Stimulated activated CD4-positive, alpha-beta T cell treated with anti-CD3 and anti-CD28 coated beads, Interleukin-4, amount 100 ng/mL, for 24 hours (primary cell): ENCODE measurements at places on chromosomes 7 and 10.

- no peak for DNase-seq
These were observed 16.7 kb upstream of the MAP3K8 start for GRCh38 chr10:30417301-30417700.

- peak; percentile 77 for DNase-seq
These were observed 36.7 kb downstream of the PFKFB3 start for GRCh38 chr10:6239213-6239991.

GRCh38 chr10:33137356-33138005 is 179.5 kb upstream of the ITGB1 start:
- DNase-seq: no peak

DNA sequence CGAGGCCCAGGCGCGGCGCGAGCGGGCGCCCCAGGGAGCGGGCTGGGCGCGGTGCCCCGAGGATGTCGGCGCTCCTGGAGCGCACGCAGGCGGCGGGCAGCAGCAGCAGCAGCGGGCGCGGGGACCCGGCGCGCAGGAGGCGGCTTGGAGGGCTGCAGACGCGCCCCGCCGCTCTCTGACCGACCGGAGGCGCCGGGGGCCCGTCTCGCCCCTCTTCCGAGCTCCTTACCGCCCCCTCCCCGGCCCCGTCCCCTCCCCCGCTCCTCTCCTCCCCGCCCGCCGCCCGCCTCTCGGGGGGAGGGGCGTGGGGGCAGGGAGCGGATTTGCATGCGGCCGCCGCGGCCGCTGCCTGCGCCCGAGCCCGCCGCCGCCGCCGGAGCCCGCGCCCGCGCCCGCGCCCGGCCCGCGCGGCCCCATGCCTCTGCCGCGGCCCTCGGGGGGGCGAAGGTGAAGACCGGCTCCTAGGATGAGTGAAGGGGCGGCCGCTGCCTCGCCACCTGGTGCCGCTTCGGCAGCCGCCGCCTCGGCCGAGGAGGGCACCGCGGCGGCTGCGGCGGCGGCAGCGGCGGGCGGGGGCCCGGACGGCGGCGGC is at the start of gene NRG3:
Gene NRG3, plus strand, starts transcription at position 320 of the 592 bp plus-strand sequence.
- DNase-seq: no peak

- no peak for DNase-seq
These were observed 36.7 kb downstream of the CSGALNACT2 start for GRCh38 chr10:43174969-43175368.

GRCh38 chr10:112710528-112710927 is 239.5 kb upstream of the TCF7L2 start:
- no peak for DNase-seq

DNA sequence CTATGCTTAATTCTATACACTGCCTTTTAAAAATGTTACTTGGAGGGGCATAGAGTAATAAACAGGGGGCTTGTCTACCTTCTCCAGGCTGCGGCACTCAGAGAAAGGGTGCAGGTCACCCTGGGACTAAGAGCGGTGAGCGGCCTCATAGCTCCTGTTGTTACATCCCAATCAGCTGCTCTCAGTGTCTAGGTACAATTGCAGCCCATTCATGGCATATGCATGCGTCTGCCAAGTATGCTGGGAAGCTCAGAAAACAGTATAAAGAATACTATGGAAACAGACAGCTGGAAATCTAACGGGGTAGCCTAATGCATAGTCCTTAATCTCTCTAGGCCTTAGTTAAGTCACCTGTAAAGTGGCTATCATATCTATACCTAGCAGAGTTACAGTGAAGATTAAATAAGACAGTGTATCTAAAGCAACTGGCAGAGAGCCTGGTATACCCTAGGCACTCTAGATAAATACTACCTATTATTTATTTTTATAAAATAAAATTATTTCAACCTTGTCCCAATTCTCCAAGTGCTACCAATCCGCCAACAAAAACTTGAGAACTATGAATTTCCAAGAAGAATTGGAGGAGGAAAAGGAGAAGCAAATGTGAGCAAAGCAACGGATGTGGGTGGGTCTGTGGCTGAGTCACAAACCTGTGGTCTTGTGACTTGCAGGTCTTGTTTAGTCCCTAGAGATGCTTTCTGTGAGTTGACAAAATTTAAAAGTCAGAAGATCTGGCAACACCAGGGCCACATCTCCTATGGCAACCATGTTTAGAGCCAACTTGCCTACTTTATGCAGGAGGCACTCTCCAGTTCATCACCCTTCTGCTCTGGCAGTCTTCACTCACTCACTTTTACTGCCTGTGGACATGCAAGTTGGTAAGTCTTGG is 183.0 kb downstream of the RAPGEF5 start:
- peak; percentile 8 for DNase-seq

DNA sequence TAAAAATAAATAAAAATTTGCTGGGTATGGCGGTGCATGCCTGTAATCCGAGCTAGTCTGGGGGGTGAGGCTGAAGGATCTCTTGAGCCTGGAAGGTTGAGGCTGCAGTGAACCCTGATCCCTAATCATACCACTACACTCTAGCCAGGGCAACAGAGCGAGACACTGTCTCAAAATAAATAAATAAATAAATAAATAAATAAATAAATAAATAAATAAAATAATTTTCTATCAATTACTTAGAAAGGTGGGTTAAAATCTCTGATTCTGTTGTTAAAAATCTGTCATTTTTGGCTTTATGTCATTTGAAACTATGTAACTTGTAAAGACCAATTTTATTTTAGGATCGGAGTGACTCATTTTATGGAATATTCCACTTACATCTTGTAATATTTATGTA is 958.6 kb downstream of the NXPH1 start:
- DNase-seq: no peak

DNA sequence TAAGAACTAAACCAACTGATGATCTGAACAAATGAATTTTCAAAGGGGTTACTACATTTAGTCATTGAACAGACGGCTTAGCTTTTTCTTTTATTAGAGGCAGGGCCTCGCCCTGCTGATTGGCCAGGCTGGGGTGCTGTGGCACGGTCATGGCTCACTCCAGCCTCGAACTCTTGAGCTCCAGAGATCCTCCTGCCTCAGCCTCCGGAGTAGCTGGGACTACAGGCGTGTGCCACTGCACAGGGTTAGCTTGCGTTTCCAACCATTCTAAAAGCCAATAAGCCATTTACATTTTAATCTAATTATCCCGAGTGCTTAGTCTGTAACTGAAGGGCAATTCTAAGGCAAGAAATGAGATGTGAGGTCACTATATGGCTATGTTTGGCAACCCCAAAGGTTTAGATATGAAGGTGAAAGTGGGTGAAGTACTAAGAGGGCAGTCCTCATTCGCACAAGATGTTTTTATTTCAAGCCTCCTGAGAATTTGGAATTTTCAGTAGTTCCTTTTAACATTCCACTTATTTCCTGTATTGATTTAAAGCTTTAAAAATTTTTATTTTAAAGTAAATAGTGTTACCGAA is 1.6 kb upstream of the CDK13 start:
- DNase-seq: no peak

GRCh38 chr10:84525120-84525806 is 196.9 kb downstream of the CCSER2 start:
- DNase-seq: no peak

- DNase-seq: no peak
These were observed 4.6 kb downstream of the USP54 start for GRCh38 chr10:73586583-73586984.

- no peak for DNase-seq
These were observed 26.1 kb upstream of the GPR26 start for GRCh38 chr10:123640016-123640535.

DNA sequence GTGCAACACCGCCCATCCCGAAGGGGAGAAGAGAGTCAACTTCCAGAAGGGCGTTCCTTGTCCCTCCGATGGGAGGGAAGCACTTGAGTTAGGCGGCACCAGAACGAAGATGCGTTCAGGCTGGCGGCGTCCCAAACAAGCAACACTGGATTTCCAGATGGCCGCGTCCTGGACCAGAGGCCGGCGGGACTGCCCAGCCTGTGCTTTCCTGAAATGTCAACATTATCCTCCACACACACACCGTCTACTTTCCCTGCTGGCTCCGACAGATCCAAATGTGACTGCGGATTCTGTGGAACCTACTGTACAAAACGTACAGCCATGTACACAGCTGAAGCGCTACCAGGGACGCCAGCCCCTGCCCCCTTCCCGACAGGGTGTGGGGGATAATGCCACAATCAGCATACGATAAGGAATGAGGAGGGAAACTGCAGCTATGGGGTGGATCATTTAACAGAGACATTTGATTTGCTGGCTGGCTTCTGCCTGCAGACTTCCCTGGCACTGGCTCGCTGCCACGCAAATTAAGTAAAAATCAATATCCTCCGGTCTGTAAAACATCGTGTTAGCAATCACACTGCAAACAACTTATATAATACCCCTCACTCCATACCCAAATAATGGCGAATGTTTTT is 82.1 kb downstream of the ZRANB1 start:
- DNase-seq: no peak

DNA sequence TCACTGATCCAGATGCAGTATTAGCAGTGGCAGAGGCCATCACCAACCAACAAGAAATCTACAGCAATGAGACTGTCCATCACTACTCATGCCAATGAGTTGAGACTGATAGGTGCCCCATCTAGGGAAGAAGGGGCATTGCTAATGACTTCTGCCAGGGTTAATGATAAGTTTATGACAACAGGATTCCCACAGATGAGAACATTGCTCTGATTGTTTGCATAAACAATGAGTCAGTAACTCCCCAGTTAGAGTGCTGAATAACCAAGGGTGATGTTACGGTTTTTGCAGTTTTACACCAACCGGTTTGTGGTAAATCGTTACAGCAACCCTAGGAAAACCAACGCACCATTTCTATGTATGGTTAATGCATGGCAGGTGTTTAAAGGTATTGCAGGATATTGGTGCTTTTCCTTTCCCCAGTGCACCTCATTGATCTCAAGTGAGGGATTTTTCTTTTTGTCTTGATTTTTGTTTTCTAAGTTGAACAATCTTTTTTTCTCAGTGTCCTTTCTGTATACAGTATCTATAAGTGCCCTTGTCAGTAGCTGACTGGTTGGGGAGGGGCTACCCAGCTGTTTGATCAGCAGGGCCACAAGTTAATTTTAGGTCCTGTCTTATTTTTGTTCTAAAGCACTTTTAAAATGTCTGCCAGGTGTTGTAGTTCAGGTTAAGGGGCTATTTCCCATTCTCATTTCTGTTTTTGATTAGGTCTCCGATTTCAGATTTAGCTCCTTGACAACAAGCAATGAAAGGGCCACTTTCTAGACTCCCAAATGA is 3.9 kb upstream of the CSGALNACT2 start:
- DNase-seq: no peak

- DNase-seq: no peak
These were observed 2.2 kb upstream of the DLX5 start for GRCh38 chr7:97026715-97027426.

DNA sequence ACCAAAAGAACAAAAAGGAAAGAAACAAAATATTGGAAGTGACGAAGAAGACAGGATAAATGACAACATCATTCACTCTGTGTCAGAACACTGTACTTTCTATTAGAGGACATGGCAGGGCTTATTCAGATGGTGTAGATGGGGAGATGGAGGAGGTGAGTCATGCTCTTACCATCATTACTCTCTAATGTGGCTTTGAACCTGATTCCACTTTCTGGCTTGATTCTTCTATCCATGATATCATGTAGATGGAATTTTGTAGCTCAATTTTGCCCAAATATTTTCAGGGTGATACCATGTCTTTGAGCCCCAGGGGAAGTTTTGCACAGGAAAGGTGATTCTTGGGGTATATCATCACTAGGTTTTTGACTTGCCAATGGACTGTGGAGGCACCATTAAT is 91.7 kb downstream of the CFAP58 start:
- no peak for DNase-seq

GRCh38 chr10:99620711-99621453 is 643 bp upstream of the SLC25A28 start:
- peak; percentile 91 for DNase-seq

- no peak for DNase-seq
These were observed 132.1 kb downstream of the MACC1 start for GRCh38 chr7:20085086-20085485.

- no peak for DNase-seq
These were observed at the start of gene COL26A1 for GRCh38 chr7:101362334-101363195. Gene COL26A1, plus strand, starts transcription at chr7:101362875. Its CDS starts 158 bp downstream, at chr7:101363033.

DNA sequence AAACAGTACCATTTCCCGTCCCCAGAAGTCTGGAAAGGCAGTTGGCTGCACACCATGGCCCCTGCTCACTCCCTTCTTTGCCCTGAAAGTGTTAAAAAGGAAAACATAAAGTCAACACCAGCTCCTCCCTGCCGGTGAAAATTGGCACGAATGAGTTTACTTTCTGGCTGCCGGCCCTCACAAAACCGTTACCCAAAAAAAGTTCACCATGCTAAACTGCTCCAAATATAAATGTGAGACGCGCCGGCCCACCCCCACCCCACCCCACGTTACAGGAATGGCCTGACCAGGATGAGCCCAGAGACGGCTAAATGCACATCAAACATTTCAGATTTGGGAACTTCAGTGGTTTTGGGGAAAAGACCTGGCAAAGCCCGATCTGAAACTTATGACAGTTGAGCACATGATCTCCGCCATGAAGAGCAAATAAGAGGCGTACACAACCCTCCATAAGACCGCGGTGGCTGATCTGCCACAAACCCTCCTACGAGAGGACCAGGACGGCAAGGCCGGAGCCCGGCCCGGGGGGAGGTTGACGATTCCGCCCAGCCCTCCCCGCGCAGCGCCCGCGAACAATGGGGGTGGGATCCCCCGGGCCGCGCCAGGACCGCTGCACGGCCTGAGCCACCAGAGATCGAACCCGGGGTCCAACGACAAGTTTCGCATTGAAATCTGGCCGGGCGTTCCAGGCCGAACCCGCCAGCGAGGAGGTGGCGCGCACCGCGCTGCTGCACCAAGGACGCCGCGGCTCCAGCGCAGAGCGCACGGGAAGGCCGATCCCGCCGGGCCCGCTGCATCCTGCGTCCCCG is 952 bp downstream of the DIP2C start:
- DNase-seq: no peak

- DNase-seq: no peak
These were observed 64.5 kb downstream of the VWA2 start for GRCh38 chr10:114303556-114303955.
